Smooth muscle cell of the umbilical artery (primary cell): ENCODE measurements at places on chromosomes 1 and 21. TPM values are rescaled to one million over a fixed set of nuclear protein-coding genes. Genes with fewer than 3 reads are reported as not detected.

The MXRA8 gene
- 172 and 187 TPM in 2 replicates for total RNA-seq

The CYP4Z1 gene
- not detected in 2 replicates for total RNA-seq

The CRYAA gene
- total RNA-seq, result not detected in 2 replicates

The NHLH1 gene
- total RNA-seq, result not detected in 2 replicates

The FMOD gene
- 7.3 and 48.1 TPM in 2 replicates for total RNA-seq
